IPS-NIHi11 (cell line): ENCODE measurements at places on chromosomes 11 and 22.

- no peak for DNase-seq
Observed at GRCh38 chr22:49446759-49447710, 380.6 kb downstream of the BRD1 start.

DNA sequence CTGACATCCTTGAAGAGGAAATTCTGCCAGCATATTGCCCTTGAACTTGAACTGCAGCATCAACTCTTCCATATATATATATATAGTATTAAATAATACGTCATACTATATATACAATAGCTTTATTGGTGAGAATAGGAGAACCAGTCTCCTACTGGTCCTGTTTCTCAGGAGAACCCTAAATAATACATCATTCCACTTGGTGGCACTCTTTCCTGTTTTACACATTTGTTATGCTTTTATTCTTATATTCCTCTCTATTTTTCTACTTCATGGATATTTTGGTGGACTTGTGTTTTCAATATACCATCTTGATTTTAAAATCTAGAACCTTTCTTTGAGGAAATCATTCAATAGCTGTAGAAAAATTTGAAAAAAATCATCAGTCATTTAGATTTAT lies 193.3 kb downstream of the TRPC6 start:
- DNase-seq: no peak

DNA sequence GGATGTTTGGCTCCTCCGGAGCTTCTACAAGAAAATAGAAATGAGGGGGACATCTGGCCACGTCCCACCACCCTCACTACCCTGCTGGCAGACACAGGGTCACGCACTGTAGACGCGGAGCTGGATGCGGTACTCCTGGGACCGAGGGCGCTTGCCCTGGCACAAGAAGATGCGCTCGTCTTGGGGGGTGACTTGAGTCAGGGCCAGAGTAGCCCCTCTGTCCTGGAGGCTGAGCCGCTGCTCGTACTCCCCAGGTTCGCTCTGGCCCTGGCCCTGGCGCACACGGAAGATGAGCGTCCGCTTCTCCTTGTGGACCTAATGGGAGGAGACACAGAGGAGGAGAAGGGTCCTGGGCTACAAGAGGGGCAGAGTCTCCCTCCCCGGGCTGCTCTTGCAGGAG lies 2.2 kb downstream of the MCAM start:
- DNase-seq: no peak

GRCh38 chr22:23012081-23012622 lies 58.2 kb upstream of the GNAZ start:
- no peak for DNase-seq

GRCh38 chr22:47593911-47594311 lies 831.5 kb downstream of the TBC1D22A start:
- DNase-seq: no peak

GRCh38 chr22:21569459-21570170 lies 2.1 kb downstream of the UBE2L3 start:
- no peak for DNase-seq

DNA sequence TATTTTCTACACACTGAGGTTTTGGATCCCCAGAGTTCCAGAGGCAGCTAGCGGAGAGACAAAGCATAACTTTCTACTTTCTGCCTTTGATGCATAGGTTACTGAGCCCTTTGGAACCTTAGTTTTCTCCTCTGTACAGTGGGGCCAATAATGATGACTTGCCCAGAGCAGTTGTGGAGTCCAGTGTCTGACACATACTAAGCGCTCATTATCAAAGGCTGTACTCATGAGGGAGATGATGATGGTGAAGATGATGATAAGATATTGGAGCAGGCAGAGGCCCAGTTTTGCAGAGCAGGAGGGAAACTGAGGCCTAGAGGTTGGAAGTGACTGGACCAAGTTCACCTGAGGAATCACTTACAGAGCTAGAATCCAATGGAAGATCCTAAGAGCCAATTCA lies 458.0 kb downstream of the MIAT start:
- DNase-seq: no peak

- DNase-seq: no peak
Observed at GRCh38 chr22:31046539-31047226, 34.4 kb upstream of the SMTN start.

GRCh38 chr22:43843783-43844530 lies 18.4 kb downstream of the SULT4A1 start:
- no peak for DNase-seq

- no peak for DNase-seq
Observed at GRCh38 chr11:112670806-112671570, 290.2 kb upstream of the NCAM1 start.

DNA sequence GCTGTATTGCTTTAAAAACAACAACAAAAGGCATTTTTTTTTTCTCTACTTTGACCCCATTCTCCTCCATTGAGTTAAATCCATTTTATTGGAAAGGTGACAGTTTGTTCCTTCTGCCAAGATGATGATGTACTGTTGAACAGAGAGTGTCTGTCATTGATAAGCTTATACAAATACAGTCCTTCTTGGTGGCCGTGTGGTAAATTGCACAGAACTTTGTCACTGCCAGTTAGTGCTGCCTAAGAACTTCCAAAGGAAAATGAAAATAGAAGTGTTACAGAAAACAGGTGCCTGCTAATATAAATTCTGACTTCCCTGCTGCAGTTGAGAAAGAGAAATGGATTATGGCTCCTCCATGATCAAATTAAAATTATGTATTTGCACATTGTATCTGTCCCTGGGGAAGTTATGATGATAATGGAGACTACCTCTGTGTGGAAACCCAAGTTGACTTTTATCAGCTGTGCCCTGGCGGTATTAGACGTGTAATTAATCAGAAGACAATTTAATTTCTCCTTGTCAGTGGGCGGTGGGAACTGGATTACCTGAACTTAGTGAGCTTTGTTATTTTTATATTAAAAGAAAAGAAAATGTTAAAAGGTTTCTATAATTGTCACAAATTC lies 546.7 kb downstream of the CNTN5 start:
- no peak for DNase-seq

DNA sequence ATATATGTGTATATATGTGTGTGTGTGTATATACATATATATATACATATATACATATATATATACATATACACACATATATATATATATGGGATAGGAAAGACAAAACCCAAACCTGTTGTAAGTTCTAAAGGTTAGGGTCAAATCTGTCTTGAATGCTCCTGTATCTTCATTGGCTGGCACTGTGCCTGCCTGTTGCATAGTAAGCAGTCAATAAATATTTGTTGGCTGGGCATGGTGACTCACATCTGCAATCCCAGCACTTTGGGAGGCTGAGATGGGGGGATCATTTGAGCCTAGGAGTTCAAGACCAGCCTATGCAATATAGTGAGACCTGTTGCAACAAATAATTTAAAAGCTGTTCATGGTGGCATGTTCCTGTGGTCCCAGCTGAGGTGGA lies 205.4 kb downstream of the DBX1 start:
- no peak for DNase-seq

DNA sequence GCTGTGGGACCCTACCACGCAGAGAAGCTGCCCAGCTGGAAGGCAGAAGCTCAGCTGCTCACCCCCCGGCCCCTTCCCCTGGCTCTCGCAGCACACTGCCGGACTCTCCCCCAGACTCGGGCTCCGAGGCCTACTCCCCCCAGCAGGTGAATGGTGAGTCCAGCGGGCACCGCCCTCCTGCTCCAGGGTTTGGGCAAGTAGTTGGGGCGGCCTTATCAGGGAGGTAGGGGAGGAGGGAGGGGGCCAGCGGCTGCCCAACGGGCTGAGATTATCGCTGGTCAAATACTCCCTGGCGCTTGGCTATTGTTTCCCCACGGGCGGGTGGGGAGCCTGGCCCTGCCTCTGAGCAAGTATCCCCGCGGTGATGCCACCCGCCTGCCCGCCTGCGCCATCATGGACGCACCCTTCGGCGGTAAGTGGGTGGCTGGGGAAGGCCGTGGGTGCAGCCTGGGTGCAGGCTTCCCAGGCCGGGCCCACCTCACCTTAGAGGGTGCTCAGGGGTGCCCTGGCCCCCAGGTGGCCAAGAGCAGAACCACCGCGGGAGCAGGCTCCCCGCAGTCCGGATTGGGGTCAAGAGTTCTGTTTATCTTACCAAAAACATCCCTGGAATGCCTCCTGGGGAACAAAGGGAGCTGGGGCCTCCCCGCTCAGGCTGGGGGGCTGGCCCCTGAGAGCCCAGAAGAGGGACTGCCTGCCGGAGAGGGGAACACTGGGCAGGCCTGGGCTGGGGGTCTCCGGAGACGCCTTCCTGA lies 16.9 kb downstream of the MYRF start:
- DNase-seq: peak; percentile 73

DNA sequence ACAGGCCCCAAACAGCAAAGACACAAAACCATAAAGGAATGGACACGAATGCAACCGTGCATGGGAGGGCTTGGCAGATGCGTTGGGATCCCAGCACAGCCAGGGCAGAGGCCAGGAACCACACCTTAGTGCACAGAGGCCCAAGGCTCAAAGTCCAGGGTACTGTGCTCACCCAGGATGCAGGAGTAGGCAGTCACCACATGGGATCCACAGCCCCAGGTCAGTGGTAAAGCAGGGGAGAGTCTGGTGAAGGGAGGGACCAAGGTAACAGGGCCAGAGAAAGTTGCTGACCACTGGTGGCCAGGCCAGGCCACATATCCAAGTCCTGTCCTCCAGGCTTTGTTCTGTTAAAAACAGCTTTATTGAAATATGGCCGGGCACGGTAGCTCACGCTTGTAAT lies 6.5 kb upstream of the CERK start:
- no peak for DNase-seq

- DNase-seq: no peak
Observed at GRCh38 chr11:16609769-16610168, 128.7 kb upstream of the C11orf58 start.
